ENCODE measurements at places on chromosomes 13 and 19. TPM values are rescaled to one million over a fixed set of nuclear protein-coding genes. Genes with fewer than 3 reads are reported as not detected.

The ZNF415 gene
- 3.2 TPM for total RNA-seq

The ATXN8OS gene
- not detected for total RNA-seq

The IL27RA gene
- total RNA-seq: 52.0 TPM

The MYO1F gene
- total RNA-seq: 18.3 TPM

The PSPN gene
- total RNA-seq: 1.8 TPM

The GNG8 gene
- 13.8 TPM for total RNA-seq
